ENCODE measurements at places on chromosomes 12 and 14. TPM values are rescaled to one million over a fixed set of nuclear protein-coding genes. Genes with fewer than 3 reads are reported as not detected.

GRCh38 chr12:65925626-65926025 is 101.3 kb downstream of the HMGA2 start:
- DNase-seq: no peak

DNA sequence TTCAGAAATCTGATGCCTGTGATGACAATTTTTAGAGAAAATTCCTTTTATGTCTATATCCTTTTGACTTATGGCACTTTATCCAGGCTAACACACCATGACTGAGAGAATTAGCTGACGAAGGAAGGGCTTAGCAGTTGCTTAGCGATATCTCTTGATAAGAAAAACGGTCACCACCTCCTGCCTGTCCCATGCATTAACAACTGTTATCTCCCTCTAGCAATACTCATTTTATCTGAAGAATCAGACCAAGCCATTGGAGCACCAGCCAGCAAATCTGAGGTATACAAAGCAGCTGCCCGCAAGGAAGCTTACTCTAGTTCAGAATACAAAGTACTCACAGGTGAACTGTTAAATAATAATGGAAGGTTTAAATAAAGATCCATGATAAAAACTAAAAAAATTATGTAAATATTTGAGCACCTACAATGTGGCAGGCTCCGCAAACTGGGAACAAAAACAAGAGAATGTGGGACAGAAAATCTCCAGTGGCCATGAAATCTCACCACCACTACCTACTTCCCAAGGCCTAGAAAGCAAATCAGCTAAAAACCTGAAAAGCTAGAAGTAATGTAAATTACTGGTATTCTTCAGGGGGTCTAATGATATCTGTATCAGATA is 24.3 kb downstream of the PPM1H start:
- DNase-seq: no peak

DNA sequence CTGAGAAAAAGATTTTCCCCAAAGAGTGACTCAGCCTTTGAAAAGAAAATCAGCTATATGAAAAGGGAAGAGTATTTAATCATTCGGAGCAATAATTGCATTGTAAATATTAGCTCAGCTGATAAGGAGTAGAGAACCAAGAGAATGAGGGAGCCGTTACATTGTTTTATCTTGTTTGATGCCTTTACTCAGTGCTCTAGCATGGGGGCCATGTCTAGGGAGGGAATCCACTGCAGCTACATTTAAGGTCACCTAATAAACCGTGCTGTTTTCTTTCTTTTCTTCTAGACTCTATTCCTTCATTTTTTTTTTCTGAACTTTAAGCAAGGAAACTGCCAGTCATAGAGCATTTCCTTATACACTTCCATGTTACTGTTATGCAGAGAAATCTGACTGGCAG is 447.0 kb downstream of the DIO2 start:
- DNase-seq: no peak

DNA sequence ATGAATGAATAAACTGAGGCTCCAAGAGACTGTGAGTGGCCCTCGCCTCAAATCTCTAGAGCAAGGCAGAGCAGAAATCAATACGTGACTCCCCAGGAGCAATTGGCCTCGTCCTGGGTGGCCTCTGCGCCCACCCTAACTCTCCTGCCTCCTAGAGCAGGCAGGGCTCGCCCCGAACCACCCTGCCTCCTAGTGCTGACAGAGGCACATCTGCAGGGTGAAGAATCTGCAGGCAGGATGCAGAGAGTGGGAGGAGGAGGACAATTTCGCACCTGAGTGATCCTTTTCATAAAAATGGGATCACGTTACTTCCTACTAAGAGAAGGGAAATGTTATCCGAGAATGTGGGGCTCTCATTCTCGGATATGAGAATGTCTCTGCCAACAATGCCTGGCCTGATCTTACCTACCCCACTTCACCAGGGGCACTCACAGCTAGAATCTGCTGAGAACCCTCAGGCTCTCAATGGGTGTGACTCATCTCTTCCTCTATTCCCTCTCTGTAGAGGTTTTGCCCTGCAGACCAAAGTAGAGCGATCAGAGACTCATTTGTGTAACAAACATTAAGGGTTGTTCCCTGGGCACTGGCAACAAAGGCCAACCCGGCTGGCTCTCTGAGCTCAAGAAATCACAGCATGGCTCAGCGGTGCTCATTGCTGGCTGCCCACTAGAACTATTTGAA is 61.7 kb upstream of the BCL2L14 start:
- DNase-seq: no peak

DNA sequence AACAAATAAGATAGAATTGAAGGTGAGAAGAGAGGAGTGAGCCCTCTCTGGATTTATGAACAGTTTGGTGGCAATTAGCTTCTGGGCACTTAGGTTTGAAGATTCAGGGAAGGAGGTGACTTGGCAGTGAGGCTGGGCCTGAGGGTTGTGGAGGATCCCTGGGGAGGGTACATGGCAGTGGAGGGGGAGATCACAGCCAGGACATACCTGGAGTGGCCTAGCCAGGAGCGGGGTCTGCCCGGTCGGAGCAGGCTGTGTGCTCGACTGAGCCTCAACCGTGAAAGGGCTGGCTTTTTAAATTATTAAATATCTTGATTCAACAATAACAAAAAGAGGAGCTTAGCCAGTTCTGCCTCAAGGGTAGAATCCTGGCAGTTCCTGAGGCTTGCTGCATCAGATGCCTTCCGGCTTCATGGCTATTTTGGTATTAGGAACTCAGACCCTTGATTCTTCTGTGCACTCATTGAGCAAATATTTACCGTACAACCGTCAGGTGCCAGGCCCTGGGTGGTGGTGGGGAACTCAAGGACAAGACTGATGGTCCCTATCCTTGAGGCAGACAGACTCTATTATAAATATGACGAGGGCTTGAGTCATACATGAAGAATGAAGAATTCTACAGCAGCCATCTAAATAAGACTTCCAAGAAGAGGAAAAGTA is 73.4 kb downstream of the SPTB start:
- DNase-seq: no peak

DNA sequence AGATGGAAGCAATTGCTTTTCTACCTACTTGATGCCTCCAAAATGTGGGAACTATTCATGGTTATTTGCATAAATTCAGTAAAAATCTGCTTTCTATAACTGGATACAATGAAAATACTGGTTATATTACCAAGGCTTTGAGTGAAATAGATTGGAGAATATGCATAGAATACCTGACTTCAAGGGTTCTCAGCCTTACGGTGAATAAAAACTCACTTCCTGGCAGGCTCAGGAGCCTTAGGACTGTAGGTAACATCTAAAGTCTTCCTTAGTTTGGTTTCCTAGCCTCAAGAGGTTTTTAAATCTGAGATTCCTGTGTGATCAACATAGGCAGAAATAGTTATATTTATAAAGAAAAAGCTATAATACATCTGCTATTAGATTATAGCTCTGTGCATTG is 158.6 kb downstream of the SLC41A2 start:
- DNase-seq: no peak

Gene TMEM117
- total RNA-seq: 15.8 TPM

- DNase-seq: no peak
Observed at GRCh38 chr12:110641521-110641920, 27.6 kb downstream of the TCTN1 start.

DNA sequence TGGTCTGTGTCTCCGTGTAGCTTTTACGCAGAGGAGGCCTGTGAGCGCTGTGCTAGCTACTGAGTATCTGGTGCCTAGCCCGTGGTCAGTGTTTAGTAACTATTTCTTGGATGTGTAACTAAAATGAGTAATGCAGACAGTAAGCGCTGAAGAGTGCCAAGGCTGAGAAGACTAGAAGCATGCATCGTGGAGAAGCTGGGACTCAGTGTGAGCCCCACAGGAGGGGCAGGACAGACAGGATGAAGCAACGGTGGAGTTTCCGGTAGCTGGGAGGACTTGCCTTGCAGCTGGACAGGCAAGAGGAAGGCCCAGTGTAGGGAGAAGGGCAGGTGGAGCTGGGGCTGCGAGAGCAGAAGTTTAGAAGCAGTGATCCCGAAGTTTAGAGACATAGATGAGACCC is 233.4 kb upstream of the FKBP4 start:
- DNase-seq: no peak

DNA sequence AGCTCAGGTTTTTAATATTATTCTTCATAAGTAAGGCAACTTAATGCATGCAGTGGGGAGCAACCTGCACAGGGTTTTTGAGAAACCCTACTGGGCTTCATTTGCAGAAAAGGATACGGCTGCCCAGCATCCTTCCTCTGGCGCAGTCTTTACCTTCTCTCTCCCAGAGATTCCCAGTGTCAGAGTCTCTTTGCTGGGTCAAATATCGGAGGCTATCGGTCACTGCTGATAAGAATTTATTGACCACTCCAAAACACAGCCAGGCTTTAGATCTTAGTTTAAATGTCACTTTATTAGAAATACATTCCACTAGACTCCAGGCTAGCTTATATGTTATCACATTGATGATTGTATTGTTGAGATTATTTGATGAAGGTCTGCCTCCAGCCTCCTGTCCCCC is 147.2 kb upstream of the CPSF6 start:
- DNase-seq: no peak

DNA sequence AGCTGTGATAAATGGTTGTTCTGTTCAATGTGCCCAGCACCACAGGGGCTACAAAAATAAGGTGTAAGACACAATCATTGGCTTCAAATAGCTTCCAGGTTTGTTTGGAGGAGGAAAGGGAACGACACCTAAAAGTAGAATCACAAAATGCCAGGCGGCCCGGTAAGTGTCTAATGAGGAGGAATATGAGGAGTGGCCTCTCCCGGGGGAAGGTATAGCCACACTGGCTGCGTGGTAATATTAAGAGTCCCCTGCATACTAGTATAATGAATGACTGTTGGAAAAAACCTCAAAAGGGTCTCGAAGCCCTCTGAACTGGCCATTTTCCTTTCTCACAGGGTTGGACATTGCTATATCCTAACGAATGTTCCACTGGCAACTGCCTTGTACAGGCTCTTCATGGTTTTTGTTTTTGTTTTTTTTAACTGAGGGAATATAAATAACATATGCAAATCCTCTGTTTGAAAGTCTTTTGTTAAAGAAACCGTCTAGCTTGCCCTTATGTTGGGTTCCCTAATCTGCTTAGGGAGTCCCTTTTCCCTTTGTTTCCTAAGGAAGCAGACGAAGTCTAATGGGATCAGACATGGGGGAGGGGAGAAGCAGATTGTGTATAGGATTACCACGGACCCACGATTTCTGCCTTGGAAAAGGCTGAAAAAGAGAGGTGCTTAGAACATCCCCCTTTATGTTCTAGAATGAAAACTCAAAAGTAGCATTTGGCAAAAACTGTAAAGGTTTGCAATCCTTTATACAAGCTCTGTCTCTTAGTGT is 4.2 kb downstream of the CCDC60 start:
- no peak for DNase-seq

- DNase-seq: no peak
Observed at GRCh38 chr14:100288382-100289185, 17.7 kb downstream of the SLC25A29 start.

DNA sequence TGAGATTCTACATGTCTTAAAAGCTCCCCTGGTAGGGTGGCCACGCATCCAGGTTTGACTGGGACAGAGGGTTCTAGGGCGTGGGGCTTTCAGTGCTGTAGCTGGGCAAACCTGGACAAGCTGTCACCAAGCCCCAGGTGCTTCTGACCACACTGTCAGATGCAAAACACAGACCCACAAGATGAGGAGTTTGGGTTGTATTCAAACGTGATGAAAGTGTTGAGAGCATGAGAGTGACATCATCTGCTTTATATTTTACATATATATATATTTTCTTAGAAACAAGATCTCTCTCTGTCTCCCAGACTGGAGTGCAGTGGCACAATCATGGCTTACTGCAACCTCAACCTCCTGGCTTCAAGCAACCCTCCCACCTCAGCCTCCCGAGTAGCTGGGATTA is 210.1 kb downstream of the DPF3 start:
- DNase-seq: no peak

- no peak for DNase-seq
Observed at GRCh38 chr12:52657250-52657902, 5.4 kb upstream of the KRT2 start.

GRCh38 chr14:34912182-34912581 is 37.0 kb upstream of the BAZ1A start:
- no peak for DNase-seq

- DNase-seq: no peak
Observed at GRCh38 chr12:15800278-15800677, 11.1 kb upstream of the EPS8 start.

- DNase-seq: no peak
Observed at GRCh38 chr12:49783917-49784676, 42.7 kb downstream of the TMBIM6 start.

GRCh38 chr12:47741340-47741703 is 16.0 kb upstream of the ENDOU start:
- no peak for DNase-seq

Gene MANSC1
- 22.5 TPM for total RNA-seq

GRCh38 chr12:7369274-7369729 is 65.4 kb downstream of the ACSM4 start:
- no peak for DNase-seq

DNA sequence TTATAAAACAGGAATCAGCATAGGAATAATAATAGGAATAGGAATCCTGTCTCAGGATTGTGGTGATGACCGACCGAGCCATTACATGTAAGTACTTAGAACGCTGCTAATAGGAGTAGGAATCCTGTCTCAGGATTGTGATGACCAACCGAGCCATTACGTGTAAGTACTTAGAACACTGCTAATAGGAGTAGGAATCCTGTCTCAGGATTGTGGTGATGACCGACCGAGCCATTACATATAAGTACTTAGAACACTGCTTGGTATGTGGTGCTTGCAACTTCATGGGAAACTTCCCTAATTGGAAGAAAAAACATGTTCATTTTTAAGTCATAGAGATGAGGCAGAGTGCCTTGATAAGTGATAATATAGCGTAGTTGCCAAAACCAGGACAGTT is 30.0 kb downstream of the ELK3 start:
- no peak for DNase-seq

- no peak for DNase-seq
Observed at GRCh38 chr12:58321414-58321813, 380.0 kb downstream of the ATP23 start.

GRCh38 chr14:67602076-67602475 is 2.0 kb upstream of the PIGH start:
- DNase-seq: no peak

GRCh38 chr12:25712169-25712568 is 159.1 kb upstream of the LMNTD1 start:
- no peak for DNase-seq

- DNase-seq: no peak
Observed at GRCh38 chr14:78902010-78902623, 731.9 kb downstream of the NRXN3 start.

Data from esophagus squamous epithelium (tissue), 5 donors.